ENCODE measurements at places on chromosomes 6 and 20.

DNA sequence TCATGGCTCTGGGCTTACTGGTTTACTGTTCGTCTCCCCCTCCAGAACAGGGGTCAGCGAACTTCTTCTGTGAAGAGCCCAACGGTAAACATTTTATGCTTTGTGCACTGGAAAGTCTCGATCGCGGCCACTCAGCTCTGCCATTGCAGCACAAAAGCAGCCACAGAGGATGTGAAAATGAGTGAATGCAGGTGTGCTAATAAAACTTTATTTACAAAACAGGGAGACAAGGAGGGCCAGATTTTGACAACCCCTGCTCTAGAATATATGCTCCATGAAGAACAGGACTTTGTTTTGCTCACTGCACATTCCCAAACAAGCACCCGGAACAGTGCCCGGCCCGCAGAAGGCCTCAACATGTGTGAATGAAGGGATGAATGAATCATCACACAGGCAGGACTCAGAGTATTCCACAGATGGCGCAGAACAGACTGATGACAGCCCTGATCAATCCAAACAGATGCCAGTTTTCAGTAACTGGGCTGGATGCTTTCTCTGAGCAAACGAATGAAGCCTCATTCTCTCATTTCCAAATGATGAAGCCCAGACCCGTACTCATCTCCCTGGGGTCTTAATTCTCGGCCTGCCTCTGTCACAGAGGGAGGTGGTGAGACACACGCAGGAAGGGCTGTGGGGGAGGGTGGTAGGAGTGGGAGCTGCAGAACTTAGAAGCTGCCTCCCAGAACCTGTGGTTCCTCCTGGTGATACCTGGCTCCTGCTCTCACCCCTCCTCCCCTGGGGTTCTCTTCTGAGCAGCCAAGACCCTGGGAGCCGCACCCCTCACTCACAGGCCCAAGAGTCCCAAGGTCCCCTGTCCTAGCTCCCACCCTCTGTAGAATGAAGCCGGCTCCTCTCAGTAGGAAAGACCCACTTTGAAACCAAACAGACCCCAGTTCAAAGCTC lies 196.4 kb downstream of the PREX1 start:
- no peak for ATAC-seq

- peak; percentile 25 for ATAC-seq
These were observed 507.3 kb upstream of the ARID1B start for GRCh38 chr6:156269751-156270369.

DNA sequence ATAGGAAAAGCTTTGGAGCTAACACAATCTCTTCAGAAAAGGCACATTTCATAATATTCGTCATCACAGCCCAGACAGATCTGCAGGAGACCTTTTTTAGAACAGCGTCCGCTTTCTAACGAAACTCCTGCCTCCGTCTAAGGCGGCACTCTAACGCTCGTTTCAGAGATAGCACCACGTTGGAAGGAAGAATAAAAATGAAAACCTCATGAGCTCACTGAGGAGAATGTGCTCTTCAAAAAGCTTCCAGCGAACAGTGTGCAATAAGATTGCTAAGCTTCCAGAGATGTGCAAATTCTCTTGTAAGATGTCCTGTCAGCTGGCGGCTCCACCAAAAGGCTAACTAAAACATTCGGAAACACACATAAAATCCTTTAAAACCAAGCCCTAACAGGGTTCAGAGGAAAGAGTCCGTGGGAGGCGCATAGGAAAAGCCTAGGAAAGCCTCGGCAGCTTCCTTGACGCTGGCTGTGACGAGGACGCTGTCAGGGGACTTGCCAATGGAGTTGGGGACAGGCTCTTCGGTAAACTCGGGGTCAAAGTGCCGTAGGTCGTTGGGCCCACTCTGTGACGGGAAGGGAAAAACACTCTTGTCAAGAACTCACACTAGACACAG lies 117.6 kb upstream of the SLC2A12 start:
- no peak for ATAC-seq

- no peak for ATAC-seq
These were observed 7.1 kb downstream of the RPS6KA2 start for GRCh38 chr6:166619912-166620311.

DNA sequence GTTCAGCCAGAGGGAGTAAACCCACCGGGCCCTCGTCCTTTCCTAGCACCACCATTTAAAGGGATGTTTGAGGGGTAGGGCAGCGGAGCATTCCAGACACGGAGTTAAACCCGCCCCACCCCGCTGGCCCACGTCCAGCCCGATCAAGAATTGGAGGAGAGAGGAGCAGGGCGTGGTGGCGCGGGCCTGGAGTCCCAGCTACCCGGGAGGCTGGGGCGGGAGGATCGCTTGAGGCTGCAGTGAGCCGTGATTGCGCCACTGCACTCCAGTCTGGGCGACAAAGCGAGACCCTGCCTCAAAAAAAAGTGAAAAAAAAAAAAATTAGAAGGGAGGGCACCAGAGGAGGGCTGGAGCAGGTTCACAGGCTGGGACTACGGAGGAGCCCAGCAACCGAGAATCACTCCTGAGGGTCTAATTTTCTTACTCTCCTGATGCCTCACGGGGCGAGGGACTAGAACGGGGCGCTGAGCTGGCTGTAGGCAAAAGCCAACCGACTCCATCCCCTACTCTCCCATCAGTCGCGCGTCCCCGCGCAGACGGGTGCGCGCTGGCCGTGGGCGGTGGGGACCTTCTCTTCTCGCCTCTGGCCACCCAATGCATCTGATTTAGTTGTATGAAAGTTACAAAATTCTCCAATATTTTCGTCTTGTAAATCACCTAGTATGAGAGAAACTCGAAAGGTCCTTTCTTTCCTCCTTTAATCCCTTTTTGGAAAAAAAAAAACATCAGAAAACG lies 6.1 kb upstream of the HSPA1B start:
- ATAC-seq: peak; percentile 27

GRCh38 chr6:160464744-160465143 lies 116.6 kb downstream of the SLC22A3 start:
- ATAC-seq: no peak

- no peak for ATAC-seq
These were observed 24.0 kb downstream of the FRMD1 start for GRCh38 chr6:168054765-168055560.

DNA sequence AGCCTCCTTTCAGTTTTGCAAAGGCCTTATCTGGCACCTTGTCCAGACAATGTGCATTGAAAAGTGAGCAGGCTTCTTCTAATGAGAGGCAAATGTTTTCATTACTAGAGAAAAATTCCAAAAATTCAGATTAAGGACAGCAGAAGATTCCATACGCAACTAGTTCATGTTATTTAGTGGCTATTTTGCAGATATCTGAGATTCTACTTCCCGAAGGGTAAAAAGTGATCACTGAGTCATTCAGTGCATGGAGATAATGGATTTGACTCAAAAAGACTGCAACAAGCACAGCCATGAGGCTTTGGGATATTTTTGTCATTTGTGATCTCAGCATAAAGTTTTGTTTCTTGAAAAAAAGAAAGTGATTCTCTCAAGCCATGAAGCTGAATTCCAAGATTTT lies 29.9 kb downstream of the METTL24 start:
- no peak for ATAC-seq

GRCh38 chr6:30075094-30075789 lies at the start of gene RNF39:
Gene RNF39 (minus strand): TSS chr6:30075769. CDS start chr6:30075585, 184 bp downstream.
- peak; percentile 8 for ATAC-seq

GRCh38 chr20:63005862-63006539 lies 763 bp downstream of the BHLHE23 start:
- ATAC-seq: no peak

- ATAC-seq: no peak
These were observed 2.1 kb downstream of the TGM6 start for GRCh38 chr20:2382833-2383232.

DNA sequence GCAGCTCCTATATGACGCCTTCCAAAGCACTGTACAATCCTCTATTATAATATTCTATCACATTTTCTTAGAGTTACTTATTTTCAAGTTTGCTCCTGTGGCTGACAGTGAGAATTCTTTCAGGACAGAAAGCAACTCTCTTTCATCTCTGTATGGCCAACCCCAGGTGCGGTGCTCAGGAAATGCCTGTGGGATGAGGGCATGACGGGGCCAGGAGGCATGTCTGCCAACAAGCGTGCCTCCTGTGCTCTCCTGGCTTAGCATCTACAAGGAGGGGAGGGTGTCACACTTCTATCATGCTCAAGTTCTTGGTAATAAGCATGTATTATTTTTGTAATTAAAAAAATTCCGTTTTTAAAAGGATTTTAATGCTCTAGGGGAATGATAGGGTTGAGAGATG lies 11.4 kb downstream of the MRPL14 start:
- no peak for ATAC-seq

- ATAC-seq: no peak
These were observed 189.2 kb downstream of the TBC1D7 start for GRCh38 chr6:13139119-13139518.

- no peak for ATAC-seq
These were observed 88.6 kb downstream of the SIM1 start for GRCh38 chr6:100376103-100376502.

DNA sequence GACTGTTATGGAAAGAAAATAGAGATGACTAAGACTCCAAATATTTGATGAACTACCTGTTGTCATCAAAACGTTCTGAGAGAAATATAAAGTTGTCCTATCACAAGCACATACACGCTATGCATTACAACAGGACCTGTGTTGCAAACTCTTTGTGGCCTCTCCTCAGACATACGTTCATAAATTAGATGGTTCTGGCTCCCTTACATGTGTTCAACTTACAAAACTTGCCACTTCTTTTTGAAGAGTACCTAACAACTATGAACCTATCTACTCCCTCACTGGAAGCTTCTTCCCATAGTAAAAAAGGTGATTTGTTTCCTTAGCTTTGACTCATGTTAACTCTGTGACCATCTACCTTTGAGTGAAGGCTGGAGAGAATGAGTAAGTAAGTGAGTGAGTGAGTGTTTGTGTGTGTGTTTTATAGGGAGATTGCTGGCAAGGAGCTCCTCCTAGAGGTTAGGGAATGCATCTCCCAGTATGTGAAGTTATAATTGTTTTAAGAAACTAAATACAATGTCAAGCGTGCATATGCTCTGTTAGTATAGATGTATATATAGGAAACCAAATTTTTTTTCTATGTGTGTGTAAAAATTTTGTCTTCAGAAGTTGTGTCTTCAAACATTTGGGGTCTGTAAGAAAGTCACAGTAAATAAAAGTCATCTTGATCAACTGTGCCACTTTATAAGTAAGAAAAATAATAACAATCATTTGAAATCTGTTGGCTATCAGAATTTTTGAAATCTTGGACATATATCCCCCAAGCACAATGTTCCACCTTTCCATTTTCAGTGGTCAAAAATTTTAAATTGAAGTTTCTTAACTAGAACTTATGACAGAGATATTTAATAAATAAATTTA lies 1211.1 kb upstream of the GJE1 start:
- ATAC-seq: peak; percentile 44

DNA sequence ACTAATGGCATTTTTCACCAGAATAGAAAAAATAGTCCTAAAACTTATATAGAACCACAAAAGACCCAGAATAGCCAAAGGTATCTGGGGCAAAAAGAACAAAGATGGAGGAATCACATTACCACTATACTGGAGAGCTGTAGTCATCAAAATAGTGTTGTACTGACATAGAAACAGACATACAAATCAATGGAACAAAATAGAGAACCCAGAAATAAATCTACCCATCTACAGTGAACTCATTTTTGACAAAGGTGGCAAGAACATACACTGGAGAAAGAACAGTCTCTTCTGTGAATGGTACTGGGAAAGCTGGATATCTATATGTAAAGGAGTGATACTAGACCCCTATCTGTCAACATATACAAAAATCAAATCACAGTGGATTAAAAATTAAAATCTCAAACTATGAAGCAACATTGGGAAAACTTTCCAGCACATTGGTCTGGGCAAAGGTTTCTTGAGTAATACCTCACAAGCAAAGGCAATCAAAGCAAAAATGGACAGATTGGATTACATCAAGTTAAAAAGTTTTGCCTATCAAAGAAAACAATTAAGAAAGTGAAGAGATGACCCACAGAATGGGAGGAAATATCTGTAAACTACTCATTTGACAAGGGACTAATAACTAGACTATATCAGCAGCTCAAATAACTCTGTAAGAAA lies 120.5 kb downstream of the MEI4 start:
- ATAC-seq: no peak

- ATAC-seq: no peak
These were observed 1.5 kb upstream of the MDFI start for GRCh38 chr6:41636833-41637193.

- no peak for ATAC-seq
These were observed 140.6 kb downstream of the TMEM242 start for GRCh38 chr6:157182503-157183264.

DNA sequence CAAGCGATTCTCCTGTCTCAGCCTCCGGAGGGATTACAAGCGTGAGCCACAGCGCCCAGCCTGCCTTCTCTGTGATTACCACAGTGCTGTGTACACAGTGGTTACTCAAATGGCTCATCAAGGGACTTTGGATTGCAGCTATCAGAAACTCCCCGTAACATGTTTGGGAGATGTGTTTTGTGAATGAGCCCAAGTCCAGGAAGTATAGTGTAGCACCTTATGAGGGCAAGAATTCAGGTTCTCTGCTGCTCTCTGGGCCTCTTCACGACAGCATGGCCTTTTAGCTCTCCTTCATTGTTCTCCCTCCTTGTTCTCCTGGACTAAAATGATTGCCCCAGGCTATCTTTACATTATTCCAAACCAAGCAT lies 34.1 kb upstream of the RPL7L1 start:
- ATAC-seq: no peak

- peak; percentile 21 for ATAC-seq
These were observed 21.3 kb downstream of the PRR18 start for GRCh38 chr6:166286839-166287271.

GRCh38 chr6:118786596-118787453 lies 107.1 kb upstream of the ASF1A start:
- no peak for ATAC-seq

- no peak for ATAC-seq
These were observed 22.7 kb downstream of the MTCL3 start for GRCh38 chr6:127496471-127496870.

DNA sequence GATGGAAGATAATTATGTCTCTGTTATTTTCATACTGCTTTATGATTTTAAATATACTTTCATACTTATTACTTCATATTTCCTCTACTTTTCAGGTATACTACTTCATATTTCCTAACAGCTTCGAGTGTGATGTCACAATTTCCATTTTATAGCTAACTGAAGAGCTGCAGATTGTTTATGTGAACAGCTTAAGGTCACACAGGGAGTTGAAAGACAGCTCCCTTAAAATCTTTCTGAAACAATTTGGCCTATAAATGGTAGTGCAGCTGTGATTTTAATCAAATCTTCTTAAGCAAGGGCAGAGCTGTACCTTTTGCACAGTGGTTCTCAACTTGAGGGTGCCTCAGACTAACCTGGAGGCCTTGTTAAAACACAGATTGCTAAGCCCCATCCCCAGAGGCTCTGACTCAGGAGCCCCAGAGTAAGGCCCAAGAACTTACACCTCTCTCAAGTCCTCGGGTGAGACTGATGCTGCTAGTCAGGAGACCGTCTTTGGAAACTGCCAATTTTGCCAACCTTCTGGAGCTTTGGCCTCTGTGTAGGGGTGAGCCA lies 347.0 kb upstream of the HSF2 start:
- no peak for ATAC-seq
